ENCODE measurements at places on chromosomes 1 and 21.

DNA sequence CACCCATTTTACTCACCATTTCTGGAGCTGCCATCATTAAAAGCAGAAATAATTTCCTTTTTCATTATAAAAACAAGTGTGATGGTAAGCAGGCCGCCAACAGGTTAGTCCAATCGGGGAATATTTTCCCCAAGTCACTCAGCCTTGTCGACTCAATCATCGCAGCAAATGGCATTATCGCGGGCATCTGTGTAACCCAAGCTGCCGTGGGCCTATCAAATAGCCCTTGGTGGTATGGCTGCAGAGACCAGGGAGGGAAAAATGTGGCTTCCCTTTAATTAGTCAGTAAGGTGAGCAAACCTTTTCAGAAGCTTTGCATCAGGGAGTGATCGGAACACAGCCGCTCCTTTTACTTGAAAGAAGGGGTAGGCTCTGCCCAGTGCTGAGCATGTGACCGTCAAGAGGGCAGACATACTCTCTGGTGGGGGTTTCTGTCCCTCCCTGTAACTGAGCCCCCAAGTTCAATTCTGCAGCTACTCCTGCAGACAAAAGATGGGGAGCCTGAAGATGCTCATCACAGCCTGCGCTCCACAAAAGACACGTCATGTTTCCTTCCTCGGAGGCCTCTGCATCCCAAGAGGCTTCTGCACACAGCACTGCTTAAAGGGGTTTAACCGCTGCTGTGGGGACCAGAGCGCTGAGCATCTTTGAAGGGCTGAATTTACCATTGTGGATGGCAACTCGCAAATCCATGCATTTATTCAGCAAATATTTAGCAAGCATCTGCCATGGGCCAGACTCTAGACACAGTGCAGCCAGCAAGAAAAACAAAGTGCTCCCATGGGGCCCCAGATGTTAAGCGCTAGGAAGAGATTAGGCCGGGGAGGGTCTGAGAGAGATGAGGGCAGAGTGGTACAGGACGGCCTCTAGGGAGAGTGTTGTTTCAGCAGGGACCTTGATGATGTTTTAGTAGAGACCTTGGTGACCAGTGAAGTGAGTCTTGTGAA is 1.2 kb upstream of the TMPRSS3 start:
- no peak for DNase-seq

GRCh38 chr1:246856371-246856770 is 75.4 kb downstream of the AHCTF1 start:
- no peak for DNase-seq

DNA sequence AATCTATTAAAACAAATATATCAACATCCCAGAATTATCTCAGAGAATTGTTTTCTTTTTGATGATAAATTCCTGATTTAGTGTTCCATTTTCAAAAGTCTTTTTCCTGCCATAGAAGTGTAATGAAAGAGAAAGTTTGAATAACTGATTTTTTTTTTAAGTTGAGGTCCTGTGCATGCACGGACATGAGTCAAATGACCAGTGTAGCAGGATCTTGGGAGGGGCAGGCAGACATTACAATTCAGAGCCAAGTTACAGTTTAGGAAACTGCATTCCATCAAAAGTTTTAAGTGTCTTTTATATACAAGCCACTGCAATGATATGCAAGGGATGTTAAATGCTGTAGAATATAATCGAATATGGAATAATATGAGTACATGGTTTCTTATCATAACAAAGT is 227.5 kb downstream of the HMCN1 start:
- DNase-seq = no peak

GRCh38 chr1:54582566-54583306 is 34.7 kb downstream of the ACOT11 start:
- DNase-seq = no peak

GRCh38 chr1:14598007-14598497 is 433 bp upstream of the KAZN start:
- DNase-seq = no peak

DNA sequence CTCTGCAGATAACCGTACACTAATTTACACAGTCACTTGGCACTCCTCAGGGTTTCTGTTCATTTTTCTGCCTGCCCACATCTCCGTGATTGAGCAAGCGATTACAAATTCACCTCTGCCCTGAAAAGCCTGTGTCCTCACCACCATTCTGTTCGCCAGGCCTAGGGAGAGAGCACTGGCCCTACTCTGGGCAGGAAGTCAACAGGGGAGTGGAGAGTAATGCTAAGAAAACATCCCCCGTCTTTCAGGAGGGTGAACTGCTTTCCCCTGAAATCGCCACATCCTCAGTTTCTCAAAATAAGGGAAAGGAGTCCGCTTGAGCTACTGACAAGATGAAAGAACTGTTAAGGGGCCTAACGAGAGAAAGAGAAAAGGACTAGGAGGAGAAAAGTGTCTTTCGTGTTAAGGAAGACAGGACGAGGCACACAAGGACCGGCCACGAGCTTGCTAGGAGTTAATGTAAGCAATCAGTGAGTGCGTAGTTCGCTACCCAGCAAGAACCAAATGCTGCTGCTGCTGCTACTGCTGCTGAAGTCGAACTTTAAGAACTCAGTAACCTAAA is 632 bp downstream of the PEX19 start:
- peak; percentile 53 for DNase-seq

GRCh38 chr1:241810769-241811405 is 37.1 kb upstream of the EXO1 start:
- no peak for DNase-seq

DNA sequence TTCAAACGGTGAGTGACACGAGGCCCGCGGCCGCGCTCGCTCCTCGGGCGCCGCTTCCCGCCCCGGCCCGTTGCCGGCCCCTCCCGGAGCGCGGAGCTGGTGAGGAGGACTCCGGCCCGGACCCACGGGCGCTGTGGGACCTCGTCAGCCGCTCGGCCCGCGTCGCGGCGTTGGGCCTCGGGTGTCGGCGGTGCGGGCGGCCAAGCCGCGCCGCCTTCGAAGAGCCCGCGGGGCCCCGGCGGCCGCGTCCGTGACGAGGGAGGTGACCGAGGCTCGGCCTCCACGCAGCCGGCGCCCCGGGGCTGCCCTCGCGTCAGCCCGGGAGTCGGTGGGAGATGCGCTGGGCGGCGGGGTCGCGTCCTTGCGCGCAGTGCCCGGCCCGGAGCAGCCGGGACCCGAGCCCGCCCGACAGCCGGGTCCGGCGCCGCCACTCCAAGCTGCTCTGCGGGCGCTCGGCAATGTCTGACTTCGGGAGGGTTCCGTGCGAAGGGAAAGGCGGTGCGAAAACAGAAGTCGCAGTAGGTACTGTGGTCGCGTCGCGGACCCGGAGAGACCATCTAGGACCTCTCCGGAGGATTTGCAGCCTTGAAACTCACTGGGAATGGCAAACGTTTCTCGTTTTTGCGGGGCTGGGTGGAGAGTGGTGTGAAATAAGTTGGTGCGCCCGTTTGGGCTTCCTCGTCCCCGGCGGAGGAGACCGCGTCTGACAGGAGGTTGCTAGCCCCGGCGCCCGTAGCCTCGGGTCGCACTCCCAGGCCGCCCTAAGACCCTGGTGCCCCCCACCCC is 829 bp downstream of the SPEN start:
- DNase-seq = peak; percentile 24
